ENCODE measurements at places on chromosomes 1 and 21.

GRCh38 chr1:235910357-235911299, 43.9 kb upstream of the LYST start:
- no peak for DNase-seq

DNA sequence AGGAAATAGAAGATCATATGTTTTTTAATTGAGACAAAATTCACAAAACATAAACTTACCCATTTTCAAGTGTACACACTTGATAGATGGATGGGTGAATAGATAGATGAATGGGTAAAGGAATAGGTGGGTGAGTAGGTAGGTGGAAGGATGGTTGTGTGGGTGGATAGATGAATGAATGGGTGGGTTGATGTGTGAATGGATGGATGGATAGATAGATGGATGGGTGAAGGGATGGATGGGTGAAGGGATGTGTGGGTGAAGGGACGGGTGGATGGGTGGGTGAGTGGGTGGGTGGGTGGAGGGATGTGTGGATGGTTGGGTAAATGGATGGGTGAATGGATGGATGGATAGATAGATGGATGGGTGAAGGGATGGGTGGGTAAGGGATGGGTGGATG, 86.1 kb upstream of the KCND3 start:
- no peak for DNase-seq

DNA sequence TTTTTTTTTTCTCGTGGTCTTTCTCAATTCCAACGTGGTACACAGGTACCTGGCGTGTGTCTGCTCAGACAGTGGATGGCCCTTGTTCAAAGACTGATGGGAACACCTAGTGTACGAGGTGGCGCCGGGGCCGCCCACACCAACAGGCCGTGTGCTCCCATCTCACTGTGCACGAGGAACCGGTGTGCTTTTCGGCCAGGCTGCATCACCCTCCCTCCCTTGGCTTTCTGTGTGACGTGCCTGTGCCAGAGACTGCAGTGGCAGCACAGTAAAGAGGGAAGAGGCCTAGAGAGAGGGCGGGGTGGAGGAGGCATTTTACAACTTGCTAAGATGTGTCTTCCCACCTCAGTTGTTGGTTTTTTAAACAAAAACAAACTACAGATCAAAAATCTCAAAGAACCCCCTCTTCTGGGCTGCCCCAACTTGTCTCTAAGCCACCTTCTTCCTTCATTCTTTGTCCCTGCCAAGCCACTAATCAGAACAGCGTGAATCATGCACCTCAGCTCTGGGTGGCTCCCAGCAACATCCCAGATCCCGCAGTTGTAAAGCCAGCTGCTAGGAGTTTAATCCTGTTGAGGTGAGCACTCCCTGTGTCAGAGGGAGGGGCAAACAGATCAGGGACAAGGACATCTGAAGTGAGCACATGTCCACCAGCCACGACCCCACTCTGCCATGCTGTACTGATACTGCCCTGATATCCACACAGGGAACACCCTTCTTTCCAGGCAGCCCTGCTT, 20.7 kb downstream of the IRF2BP2 start:
- no peak for DNase-seq

DNA sequence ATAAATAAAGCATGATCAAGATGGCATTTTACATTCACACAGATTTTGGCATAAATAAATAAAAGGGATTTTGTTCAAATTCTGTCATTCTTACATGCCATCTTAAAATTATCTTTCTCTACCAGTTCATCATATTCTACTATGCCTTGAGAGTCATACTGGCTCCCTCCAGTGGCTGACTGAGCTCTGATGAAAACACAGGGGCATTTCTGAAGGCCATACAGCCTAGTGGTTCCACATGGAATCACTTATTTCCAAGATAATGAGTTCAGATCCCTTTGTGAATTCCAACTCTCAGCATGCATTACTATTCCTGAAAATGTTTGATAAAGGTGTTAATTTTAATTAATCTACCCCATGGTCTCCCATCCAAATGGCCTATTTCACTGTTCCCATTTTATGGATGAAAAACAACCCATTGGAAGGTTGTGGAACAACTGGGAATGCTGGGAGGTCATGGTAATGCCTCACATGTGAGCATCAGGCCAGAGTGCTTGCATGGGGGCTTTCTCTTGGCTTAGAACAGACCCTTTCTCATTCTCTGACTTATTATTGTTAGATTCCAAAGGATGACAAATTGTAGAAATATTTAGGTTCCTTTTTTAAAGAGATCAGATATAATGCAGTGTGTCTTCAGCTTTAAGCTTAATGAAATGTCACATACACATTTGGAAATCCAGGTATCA, 622.4 kb upstream of the PKN2 start:
- DNase-seq: no peak

DNA sequence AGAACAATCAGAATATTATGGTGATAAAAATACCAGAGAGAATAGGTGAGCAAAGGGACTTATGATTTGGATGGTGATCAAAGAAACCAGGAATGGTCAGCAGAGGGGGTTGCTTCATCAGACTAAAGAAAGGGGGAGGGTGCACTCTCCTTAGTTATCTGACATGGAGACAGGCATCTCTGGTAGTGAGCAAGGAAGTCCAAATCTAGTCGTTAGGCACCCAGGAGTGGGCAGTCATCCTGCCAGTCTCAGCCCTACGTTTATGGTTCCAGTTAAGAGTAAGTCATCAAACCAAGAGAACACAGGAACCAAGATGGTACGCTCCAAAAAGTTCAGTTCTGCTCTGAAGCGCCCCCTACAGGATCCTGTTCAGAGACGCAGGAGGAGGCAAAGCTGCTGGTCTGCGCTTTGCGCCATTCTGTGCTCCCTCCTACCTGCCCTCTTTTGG, 28.6 kb downstream of the EBNA1BP2 start:
- DNase-seq: no peak

- DNase-seq: no peak
Measured at GRCh38 chr1:212606395-212607205, 2.0 kb upstream of the ATF3 start.

DNA sequence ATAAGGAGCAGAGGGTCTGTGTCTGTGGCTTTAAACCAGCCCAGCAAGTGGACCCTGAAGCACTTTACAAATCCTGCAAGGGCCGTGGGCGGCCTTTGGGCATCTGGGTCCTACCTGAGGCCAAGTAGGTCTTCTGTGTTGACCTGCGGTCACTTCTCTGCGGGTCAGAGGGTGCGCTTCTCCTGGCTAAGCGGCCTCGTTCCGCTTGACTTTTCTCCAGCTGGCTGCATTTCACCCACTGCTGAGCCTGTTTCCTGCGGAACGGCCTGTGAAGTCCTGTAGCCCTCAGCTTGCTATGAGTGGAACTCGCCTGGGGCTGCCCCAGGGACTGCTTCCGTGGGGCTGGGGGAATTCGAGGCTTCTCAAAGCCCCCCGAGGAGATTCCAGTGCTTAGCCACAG, 43.3 kb downstream of the SLC37A1 start:
- DNase-seq: no peak

- no peak for DNase-seq
Measured at GRCh38 chr1:30110846-30111245, 612.5 kb downstream of the MATN1 start.

DNA sequence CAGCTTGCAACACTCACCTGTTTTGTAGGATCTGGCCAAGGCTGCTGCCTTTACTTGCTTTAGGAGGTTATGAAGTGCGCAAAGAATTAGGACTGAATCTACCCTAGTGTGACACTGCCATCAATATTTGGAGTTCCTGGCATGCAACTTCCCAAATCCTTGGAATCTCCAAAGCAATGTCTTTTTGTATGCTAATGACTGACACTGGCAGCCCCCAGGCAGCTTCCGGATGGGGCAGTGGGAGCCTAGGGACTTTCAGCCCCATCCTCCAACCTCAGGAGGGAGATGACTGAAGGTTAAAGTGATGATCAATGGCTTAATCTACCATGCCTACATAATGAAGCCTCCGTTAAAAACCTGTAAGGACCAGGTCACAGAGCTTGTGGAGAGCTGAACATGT, 5.5 kb downstream of the RCC2 start:
- no peak for DNase-seq

GRCh38 chr1:8113262-8114220, 87.4 kb upstream of the ERRFI1 start:
- DNase-seq: no peak

DNA sequence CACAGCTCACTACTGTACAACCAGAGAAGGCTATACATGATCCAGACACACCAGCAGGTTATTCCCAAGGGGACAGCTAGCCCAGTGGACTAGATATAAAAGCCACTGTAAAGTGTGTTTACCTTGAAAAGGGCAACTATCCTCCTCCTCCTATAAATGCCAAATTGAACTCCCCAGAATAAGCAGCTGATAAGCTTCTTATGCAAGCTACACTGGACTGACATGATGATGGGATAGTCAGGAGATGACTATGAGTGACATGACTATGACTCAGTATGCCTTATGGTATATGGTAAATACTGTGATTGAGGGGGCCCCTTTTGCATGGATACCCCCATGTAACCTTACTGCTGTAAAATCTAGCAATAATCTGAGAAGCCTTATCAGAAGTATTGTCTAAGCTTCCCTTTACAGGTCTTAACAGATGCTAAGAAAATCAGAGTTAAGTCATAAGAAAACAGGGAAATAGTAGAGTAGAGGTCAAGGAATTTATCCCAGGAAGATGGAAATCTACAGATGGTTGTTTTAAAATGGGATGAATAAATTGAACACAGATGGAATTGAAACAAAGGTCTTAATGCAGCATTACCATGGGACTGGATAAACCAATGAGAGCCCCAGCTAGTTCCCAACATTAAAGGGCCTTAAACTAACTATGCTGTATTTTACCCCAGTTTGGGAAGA, 55.8 kb downstream of the TRIM33 start:
- no peak for DNase-seq

DNA sequence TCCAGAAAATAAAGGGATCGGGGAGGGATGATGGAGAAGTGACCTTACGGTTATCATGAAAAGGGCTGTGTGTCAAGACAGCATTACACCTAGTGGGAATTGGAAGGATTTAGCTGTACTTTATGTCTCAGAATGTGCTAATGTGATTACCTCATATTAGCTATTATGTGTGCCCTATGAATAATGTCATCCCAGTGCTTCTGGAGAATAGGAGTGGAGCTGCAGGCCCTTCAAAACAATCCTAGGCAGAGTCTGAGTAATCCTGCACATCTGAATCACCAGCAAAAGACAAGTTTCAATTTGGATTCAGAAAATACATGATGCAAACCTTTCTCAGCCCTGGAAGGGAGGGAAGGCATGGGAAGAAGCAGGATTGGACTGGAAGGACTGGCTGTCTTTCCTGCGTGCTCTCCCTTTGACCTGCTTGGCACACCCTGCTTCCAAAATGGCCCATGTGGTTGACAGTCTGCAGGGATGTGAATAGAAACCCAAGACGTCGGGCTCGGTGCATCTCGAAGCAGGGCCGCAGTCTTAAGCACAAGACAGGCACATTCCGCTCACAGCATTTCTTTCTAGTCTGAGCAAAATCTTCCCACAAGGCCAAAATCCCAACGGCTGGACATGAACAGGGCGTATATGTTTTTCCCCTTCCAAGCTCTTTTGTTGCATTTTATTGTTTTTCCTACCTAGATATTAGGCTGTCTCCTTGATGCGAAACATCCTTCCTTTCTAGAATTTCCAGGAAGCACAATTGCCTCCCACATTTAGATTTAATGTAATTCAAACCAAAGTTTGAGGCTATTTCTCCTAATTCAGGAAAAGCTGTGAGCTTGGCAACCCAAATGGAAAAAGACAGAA, 54.3 kb upstream of the TARBP1 start:
- no peak for DNase-seq

DNA sequence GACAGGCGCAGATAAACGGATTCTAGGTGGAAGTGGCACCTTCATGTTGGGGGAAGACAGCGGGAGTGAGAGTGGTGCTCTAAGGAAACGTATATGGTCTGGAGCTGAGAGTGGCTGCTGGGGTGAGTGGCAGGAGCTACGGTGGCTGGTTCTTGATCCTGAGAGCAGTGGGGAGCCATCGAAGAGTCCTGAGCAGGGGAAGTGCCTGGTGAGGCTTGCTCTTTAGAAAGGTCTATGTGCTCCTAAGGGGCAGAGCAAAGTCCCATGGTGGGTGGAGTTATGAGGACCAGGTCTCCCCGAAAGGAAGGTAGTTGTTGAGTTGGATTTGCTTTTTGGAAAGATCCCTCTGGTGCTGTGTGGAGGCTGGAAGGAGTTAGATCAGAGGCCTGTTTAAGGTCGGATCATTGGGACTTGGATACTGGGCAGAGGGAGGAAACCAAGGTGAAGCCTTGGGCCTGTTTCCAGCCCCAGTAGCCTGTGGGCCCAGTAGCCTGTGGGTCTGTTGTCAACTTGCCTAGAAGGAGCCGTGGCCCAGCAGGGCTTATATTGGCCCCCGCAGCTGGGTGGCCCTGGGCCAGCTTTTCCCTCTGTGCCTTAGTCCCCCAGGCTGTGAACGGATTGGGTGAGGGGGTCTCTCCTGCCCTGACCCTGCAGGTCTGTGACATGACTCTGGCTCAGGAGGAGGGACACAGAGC, 33.0 kb downstream of the ACOT11 start:
- DNase-seq: no peak

DNA sequence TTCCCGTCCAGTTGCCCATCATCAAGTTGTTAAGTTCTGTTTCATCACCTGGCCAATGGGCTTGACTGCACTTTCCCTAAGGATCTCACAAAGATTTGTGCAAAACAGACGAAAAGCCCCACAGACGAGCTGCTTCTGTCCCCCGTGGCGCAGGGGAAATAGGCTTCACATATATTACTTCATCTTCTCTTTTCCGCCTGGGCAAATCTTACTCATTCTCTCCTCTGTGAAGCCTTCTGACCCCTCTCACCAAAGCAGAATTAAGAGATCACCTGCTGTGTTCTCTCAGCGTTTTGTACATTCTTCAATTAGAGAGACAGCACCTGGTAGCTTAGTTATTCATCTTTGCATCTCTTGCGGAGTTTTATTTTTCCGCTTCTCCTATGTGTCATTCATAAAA, 129.8 kb downstream of the IGSF21 start:
- no peak for DNase-seq

DNA sequence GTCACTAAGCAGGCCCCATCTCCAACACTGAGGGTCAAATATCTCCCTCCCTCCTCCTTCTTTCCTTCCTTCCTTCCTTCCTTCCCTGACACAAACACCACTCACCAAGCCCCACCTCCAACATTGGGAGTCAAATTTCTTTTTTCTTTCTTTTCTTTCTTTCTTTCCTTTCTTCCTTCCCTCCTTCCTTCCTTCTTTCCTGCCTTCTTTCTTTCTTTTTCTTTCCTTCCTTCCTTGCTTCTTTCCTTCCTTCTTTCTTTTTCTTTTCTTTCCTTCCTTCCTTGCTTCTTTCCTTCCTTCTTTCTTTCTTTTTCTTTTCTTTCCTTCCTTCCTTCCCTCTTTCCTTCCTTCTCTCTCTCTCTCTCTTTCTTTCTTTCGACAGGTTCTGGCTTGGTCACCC, 79.2 kb upstream of the ETS2 start:
- DNase-seq: no peak

All from stimulated activated CD8-positive, alpha-beta memory T cell treated with anti-CD3 and anti-CD28 coated beads, Interleukin-7, amount 100 ng/mL, for 24 hours (primary cell).